Stimulated activated CD4-positive, alpha-beta T cell treated with anti-CD3 and anti-CD28 coated beads, Interleukin-12 subunit alpha, Interleukin-12 subunit beta, amount 100 ng/mL, for 48 hours (primary cell): ENCODE measurements at places on chromosomes 2 and 18.

- DNase-seq = no peak
Observed at GRCh38 chr2:143505542-143505941, 376.3 kb downstream of the ARHGAP15 start.

DNA sequence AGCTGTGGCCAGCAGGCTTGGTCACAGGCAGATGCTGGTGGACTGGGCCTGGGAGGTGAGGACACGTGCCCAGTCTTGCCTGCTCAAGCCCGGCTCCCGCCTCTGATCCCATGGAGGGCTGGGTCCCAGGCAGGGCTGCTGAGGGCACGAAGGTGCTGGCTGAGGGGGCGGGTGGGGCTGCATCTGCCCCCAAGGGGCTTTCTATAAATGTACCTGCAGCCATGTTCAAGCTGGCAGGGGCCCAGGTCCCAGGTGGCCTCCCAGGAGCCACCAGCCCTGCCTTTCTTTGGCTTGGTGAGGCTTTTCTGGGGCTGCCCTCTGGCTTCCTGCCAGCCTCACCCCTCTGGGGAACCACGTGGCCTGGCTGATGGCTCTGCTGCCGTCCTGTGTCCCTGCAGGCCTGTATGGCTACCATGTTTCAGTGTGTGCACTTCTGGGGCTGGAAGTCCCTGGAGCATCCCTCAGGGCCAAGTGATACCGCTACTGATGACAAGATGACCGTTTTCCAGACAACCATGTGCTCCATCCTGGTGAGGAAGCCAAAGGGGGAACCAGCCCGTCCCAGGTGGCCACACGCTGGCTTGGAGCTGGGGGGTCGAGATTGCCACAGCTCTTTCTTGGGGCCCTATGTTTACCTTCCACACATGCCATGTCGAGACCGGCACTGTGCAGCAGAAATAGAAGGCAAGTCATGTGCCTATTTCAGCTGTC lies 23.2 kb downstream of the HJURP start:
- no peak for DNase-seq

GRCh38 chr2:191983591-191983990 lies 136.7 kb upstream of the CAVIN2 start:
- DNase-seq = no peak

DNA sequence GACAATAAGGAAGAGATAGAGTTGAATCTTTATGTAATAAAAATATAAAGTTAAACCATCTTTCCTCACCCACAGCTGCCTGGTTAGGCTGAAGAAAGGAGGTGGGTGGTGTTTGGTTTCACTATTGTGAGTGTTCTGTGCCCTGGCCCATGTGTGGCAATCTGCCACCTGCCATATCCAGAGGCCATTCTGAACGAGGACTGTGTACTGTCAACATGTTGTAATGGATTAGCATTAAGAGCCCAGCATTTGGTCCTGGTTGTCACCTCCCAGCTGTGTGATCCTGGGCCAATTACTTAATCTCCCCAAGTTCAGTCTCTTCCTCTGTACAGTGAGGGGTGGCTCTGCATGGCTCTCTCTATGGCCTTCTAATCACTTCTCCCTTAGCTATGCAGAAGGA lies 118.2 kb upstream of the SEC11C start:
- no peak for DNase-seq

DNA sequence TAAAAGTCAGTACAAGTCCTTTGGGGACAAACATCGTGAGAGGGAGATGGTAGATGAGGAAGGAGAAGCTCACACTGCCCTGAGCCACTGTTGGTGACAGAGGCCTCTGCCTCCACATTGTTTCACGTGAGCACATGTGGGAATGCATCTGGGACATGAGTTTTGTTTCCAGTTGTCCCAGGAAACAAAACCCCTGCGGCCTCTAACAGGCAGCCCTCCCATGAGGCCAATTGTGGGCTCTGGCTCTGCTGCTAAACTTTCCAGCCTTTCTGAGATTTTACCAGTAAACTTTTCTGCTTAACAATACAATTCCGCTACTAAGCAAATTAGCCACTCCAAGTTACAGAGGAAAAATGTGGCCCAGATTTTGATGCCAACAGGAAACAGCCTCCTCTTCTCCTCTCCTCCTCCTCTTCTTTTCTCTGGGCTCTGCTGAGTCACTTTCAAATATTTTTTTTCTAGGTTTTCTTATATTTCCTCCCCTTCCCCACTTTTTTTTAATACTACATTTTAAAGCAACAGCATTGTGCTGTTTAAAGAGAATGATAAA lies 23.4 kb upstream of the LRRC30 start:
- no peak for DNase-seq

DNA sequence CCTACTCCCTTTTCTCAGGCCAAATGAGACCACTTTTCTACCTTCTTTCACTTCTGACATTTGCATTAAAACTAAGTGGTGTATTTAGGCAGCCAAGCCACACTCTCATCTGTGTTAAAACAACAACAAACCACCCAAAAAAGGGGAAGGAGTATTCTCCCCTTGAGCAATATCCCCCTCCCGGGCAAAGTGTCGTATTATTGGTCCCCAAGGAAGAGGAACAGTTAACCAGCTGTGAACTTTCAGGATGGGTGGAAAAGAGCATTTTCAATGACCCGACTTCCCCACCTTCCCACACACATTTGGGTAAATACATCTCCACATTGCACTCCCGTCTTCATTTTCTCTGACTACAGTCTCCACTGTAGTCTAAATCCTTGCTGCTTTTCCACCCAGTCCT lies 44.3 kb downstream of the FEZ2 start:
- DNase-seq = no peak

- no peak for DNase-seq
Observed at GRCh38 chr2:160564591-160564990, 71.0 kb upstream of the RBMS1 start.

GRCh38 chr2:168694173-168694572 lies 108.3 kb upstream of the NOSTRIN start:
- DNase-seq = no peak

DNA sequence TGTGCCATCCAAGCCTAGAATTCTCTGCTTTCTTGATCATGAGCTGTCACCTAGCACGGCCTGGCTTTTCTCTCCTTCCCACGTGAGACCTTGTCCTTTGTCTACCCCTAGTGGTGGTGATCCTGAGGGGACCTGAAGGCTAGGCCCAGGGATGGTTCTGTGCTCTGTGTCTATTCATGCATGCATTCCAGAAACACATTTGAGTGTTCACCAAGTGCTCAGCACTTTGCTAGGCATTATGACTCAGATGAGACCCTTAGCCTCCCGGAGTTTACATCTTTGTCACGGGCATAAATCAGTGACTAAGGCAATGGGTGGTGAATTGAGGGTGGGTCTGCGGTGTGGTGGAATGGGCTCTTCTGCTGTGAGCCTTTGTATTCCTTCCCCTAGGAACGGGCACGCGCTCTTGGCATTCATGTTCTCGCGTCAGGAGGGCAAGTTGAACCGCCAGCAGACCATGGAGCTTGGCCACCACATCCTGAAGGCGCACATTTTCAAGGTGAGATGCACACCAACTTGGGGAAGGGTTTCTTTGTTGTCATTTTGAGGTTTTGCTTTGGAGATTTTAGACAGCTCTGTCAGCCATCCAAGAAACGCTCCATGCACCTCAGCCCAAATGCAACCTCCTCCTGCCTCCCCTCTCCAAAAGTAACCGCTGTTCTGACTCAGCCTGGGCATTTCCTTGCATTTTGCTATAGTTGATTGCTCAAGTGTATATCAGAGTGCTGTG lies 100.9 kb downstream of the WDSUB1 start:
- DNase-seq = no peak

DNA sequence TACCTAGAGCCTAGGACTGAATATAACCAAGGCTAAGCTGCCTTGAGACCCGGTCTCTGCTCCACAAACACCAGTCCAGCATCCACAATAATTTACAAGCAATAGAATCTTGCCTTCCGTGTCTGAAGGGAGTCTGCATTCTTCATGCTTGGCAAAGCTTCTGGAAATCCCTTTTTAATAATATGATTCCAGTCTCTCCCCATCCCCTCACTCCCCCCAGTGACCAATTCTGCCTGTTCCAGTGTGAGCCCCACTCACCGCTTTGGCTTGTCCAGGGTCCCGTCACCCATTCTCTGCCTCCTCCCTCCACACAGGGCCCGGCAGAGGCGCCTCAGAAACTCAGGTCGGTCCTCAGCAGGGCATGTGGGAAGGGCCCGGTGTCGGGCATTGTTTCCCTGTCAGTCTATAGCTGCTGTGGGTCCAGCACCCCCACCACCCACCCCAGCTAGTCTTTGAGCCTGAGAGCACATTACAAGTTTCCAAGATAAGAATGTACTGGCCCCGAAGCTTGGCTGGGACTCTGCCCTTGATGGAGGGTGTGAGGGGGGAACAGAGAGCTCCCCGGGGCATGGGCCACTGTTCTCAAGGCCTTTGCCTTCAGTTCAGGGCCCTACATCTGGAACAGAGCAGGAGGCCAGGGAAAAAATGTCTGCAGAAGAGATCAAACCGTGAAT lies 129.7 kb upstream of the MYCN start:
- no peak for DNase-seq

- DNase-seq = no peak
Observed at GRCh38 chr2:222595581-222595980, 60.3 kb downstream of the FARSB start.
